ENCODE measurements at places on chromosomes 4 and X.

GRCh38 chr4:70538869-70539268 is 20.5 kb downstream of the AMTN start:
- DNase-seq, result no peak
- no peak overlapping the region for H3K27ac ChIP-seq
- H3K4me1 ChIP-seq, result no peaks in the 10 kb centered on the region
- H3K36me3 ChIP-seq, result no peaks in the 10 kb centered on the region

DNA sequence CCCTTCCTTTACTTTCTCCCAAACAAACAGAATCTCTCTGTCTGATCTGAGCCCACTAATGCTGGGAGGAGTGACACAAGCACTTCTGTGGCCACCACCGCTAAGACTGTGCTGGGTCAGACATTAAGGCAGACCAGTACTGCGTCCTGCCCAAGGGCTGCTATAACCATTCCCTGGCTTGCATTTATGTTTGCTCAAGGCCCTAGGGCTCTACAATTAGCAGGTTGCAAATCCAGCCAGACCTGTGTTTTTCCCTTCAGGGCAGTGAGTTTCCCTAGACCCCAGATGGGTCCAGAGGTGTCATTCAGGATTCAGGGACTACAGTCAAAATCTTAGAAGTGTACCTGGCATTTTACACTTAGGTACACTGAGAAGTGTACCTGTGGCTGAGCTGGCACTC is 89.7 kb downstream of the SPANXN4 start:
- H3K27me3 ChIP-seq, result no peaks in the 10 kb centered on the region
- no peaks in the 10 kb centered on the region for H3K36me3 ChIP-seq
- no peak for DNase-seq
- H3K27ac ChIP-seq, result no peak overlapping the region
- H3K4me3 ChIP-seq, result no peak overlapping the region

DNA sequence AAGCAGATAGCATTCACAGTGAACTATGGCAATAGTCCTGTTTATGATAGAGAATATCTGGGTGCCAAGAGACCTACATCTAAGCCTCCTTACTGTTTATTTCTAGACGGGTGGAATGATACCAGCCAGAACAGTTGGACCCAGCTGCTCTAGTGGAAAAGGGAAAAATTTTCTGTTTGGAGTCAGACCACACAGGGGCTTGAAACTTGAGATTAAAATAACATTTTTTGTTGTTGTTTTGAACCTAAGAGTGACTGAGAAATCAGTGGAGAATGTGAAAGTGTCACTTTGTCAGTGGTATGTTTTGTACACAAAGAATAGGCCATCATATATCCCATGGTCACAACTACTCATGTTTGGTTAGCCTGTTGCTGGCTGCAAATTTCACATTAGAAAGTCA is 105.7 kb downstream of the AGTR2 start:
- H3K27me3 ChIP-seq, result no peaks in the 10 kb centered on the region

- H3K36me3 ChIP-seq, result no peaks in the 10 kb centered on the region
- no peak overlapping the region for H3K4me3 ChIP-seq
- H3K27me3 ChIP-seq, result no peaks in the 10 kb centered on the region
- DNase-seq, result no peak
- H3K4me1 ChIP-seq, result no peaks in the 10 kb centered on the region
These were observed 42.5 kb upstream of the ELF2 start for GRCh38 chr4:139219450-139220055.

DNA sequence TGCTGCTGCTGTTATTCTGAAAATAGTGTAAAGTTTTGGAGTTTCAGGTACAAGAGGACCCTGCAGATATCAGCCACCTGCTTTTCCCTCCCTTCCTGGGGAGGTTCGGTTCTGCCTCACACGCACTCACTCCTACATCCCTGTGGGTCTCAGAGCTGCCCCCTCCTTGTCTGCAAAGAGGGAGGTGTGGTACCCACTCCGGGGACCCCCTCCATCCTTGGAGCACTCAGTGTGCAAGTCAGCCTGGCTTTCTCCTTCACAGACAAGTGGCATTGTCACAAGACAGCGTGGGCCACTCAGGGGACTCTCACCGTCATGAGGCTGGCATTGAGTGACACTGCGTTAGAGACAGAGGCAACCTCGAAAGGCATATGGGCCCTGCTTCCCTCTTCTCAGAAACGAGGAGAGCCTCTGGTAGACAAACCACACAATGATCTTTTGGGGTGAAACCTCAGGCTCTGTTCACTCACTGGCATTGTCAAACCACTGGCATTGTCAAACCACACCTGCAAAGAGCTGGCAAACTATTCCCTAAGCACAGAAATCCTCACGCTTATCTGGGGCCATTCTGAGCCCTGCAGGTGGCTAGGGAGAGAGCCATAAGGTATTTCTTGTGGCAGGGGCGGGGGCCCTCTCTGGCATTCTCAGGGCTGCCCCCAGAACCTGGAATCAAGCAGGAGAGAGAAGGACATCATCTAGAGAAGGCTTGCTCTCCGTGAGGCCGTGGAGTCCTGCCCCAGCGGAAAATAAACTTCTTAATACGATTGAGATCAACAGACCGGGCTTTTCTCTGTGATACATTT is 285.0 kb downstream of the SHOX start:
- H3K36me3 ChIP-seq, result no peaks in the 10 kb centered on the region
- no peak for DNase-seq
- no peak overlapping the region for H3K4me3 ChIP-seq
- H3K4me1 ChIP-seq, result no peaks in the 10 kb centered on the region

GRCh38 chr4:112214390-112215264 is 17.0 kb upstream of the AP1AR start:
- H3K27ac ChIP-seq, result no peak overlapping the region

DNA sequence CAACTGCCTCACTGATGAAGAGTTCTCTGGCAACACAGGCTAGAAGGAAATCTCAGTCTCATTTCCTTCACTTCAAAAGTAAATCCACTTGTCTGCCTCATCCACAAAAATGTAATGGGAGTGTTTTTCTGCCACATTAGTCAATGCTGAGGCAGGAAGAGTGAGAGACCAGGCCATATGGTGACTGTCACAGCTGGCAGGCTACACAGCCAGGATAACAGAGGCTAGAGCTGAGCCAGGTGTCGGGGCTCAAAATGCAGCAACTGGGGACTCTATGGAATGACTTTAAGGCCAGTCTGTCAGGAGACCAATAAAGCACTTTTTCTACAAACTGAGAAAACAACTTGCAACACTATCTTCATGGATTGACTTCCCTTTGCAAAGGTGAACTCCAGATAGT is 204.2 kb downstream of the GPC3 start:
- peaks cover 13% of the 10 kb centered on the region for H3K27me3 ChIP-seq
- DNase-seq, result peak; percentile 9
- no peaks in the 10 kb centered on the region for H3K36me3 ChIP-seq
- no peaks in the 10 kb centered on the region for H3K4me1 ChIP-seq

- H3K4me3 ChIP-seq, result no peak overlapping the region
- peaks cover 3% of the 10 kb centered on the region for H3K4me1 ChIP-seq
- H3K27ac ChIP-seq, result peak overlapping the region; percentile 29
- no peaks in the 10 kb centered on the region for H3K27me3 ChIP-seq
- H3K36me3 ChIP-seq, result no peaks in the 10 kb centered on the region
These were observed 282.7 kb downstream of the UNC5C start for GRCh38 chr4:95265814-95266740.

DNA sequence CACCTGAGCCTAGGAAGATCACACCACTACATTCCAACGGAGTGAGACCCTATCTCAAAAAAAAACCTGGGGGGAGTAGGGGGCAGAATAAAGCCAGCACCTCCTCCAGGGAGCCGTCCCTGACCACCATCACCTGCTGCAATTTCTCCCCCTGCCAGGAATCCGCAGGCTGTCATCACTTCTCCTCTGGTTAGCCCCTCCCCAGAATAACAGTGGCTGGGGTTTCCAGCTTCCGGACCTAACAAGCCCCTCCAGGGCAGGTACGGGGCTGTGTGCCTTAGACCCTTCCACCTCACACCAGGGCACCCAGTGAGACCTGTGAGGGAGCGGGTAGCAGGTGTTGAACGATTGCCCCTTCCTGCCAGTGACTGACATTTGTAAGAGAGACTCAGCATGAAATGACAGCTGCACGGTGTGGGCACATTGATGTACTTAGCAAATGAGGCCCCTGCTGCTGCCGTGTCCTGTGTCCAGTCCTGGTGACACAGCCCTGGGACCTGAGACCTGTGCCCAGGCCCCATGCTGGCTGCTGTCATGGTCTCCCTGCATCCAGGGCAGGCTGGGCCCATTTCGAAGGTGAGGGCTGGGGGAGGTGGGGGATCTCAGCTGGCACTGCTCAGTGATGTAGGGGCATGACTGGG is 6.7 kb upstream of the WFS1 start:
- H3K27ac ChIP-seq, result no peak overlapping the region
- peaks cover 2% of the 10 kb centered on the region for H3K4me1 ChIP-seq
- no peak overlapping the region for H3K4me3 ChIP-seq
- no peak for DNase-seq

GRCh38 chrX:18899796-18900380 is 84.0 kb downstream of the PHKA2 start:
- no peak overlapping the region for H3K27ac ChIP-seq
- H3K36me3 ChIP-seq, result no peaks in the 10 kb centered on the region
- H3K27me3 ChIP-seq, result no peaks in the 10 kb centered on the region
- H3K4me1 ChIP-seq, result no peaks in the 10 kb centered on the region
- no peak overlapping the region for H3K4me3 ChIP-seq
